Astrocyte (in vitro differentiated cells and primary cell): ENCODE measurements at places on chromosomes 1 and 21. TPM values are rescaled to one million over a fixed set of nuclear protein-coding genes. Genes with fewer than 3 reads are reported as not detected.

SMCP gene
- not detected in 2 replicates for total RNA-seq

IQGAP3 gene
- 1.9 and 2.2 TPM in 2 replicates for total RNA-seq

RIMS3 gene
- 4.3 and 4.9 TPM in 2 replicates for total RNA-seq

PTPN14 gene
- 154 and 177 TPM in 2 replicates for total RNA-seq

MX1 gene
- 420 and 434 TPM in 2 replicates for total RNA-seq

SUSD4 gene
- 9.2 and 18.8 TPM in 2 replicates for total RNA-seq

DNA sequence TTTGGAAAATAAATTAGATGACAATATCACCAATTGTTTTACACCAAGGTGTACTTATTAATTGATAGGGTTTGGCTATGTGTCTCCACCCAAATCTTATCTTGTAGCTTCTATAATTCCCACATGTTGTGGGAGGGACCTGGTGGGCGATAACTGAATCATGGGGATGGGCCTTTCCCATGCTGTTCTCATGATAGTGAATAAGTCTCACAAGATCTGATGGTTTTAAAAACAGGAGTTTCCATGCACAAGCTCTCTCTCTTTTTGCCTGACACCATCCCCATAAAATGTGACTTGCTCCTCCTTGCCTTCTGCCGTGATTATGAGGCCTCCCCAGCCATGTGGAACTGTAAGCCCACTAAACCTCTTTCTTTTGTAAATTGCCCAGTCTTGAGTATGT, 131.0 kb upstream of the LMO4 start:
- H3K27me3 ChIP-seq, result no peaks in the 10 kb centered on the region
- no peak for DNase-seq
- H3K27ac ChIP-seq, result no peak overlapping the region

- no peak overlapping the region for H3K4me3 ChIP-seq
- peaks cover 2% of the 10 kb centered on the region for H3K4me1 ChIP-seq
- H3K36me3 ChIP-seq, result no peaks in the 10 kb centered on the region
- H3K27me3 ChIP-seq, result peaks cover under 1% of the 10 kb centered on the region
- H3K27ac ChIP-seq, result no peak overlapping the region
- no peak for DNase-seq
These were observed 298.2 kb downstream of the SPATA17 start for GRCh38 chr1:217929213-217929885.

GRCh38 chr1:62406576-62406975, 30.3 kb upstream of the USP1 start:
- H3K36me3 ChIP-seq, result no peaks in the 10 kb centered on the region
- H3K4me1 ChIP-seq, result no peaks in the 10 kb centered on the region
- no peaks in the 10 kb centered on the region for H3K27me3 ChIP-seq
- H3K27ac ChIP-seq, result no peak overlapping the region
- no peak for DNase-seq

GRCh38 chr1:221779771-221780170, 37.9 kb upstream of the DUSP10 start:
- no peak overlapping the region for H3K4me3 ChIP-seq
- no peak overlapping the region for H3K27ac ChIP-seq
- no peaks in the 10 kb centered on the region for H3K27me3 ChIP-seq
- no peak for DNase-seq
- no peaks in the 10 kb centered on the region for H3K4me1 ChIP-seq
- H3K36me3 ChIP-seq, result no peaks in the 10 kb centered on the region

DNA sequence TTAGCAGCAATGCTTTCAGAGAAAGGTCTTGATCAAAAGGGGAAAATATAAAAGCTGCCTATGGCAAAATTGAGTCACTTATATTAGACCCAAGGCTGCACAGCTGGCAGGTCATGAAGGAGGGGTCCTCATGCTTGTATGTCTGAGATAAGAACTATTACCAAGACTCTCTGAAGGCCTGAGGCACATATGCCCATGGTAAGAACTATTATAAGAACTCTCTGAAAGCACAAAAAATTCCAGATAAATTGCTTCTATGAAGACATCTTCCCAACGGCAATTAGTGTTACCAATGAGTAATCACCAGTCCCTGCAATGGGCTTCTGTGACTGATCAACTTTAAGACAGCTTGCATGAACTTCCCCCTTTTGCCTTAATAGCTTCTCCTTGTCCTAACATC, 42.8 kb upstream of the LRIF1 start:
- H3K27me3 ChIP-seq, result no peaks in the 10 kb centered on the region
- H3K4me3 ChIP-seq, result no peak overlapping the region
- H3K36me3 ChIP-seq, result no peaks in the 10 kb centered on the region
- no peak overlapping the region for H3K27ac ChIP-seq
- DNase-seq, result no peak
- H3K4me1 ChIP-seq, result no peaks in the 10 kb centered on the region

GRCh38 chr1:155017041-155017945, 14.7 kb downstream of the ZBTB7B start:
- peak; percentile 77 for DNase-seq
- peaks cover 9% of the 10 kb centered on the region for H3K4me1 ChIP-seq
- no peak overlapping the region for H3K4me3 ChIP-seq
- H3K36me3 ChIP-seq, result no peaks in the 10 kb centered on the region
- H3K27ac ChIP-seq, result peak overlapping the region; percentile 19
- H3K27me3 ChIP-seq, result no peaks in the 10 kb centered on the region

DNA sequence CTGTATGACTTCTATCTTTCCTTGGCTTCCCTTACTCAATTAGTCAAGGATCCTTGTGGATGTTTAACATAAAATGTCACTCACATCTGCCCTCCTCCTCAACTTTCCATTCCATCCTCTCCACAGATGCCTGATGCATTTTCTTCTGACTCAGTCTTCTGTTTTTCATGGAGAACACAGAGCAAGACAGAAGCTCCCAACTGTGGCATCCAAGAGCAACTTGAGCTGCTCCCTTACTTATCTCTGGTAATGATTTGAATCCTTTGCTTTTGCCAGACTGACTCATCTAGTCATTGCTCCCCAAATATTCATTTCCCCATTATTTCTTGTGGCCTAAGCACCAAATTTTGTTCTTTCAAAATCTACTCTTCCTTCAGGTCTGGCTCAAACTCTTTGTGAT, 120.6 kb downstream of the LYPLAL1 start:
- H3K27me3 ChIP-seq, result no peaks in the 10 kb centered on the region
- no peak overlapping the region for H3K4me3 ChIP-seq
- H3K4me1 ChIP-seq, result peaks cover 28% of the 10 kb centered on the region
- no peak overlapping the region for H3K27ac ChIP-seq
- DNase-seq, result no peak
- no peaks in the 10 kb centered on the region for H3K36me3 ChIP-seq

DNA sequence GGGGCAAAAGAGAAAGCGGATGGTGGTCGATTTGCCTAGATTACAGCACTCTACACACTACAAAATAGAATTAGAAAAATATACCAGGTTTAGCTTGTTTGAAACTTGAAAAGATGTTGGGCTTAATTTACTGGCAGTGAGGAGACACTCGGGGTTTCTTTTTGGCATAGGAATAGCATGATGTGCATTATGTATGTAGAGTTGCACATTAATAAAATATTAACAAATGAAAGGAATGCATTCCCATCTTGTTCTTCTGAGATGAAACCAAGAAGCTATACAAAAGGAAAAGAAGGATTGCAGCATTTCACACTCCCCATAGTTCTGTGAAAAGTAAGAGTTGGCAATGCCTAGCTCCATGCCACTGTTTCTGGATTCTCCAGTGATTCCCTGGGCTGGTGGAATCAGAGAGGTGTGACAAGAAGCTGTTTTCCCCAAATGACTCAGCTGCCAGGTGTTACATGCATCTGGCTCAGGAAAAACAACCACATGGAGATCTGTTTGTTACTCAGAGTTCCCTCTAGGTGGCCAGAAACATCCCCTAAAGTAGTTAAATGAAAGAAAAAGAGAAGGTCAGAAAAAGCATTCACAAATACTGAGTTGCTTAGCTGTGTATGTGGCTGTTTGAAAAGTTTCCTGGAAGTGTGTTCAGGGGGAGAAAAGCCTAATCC, 115.6 kb downstream of the UCK2 start:
- no peak overlapping the region for H3K4me3 ChIP-seq
- peaks cover 2% of the 10 kb centered on the region for H3K27me3 ChIP-seq
- H3K27ac ChIP-seq, result no peak overlapping the region

DNA sequence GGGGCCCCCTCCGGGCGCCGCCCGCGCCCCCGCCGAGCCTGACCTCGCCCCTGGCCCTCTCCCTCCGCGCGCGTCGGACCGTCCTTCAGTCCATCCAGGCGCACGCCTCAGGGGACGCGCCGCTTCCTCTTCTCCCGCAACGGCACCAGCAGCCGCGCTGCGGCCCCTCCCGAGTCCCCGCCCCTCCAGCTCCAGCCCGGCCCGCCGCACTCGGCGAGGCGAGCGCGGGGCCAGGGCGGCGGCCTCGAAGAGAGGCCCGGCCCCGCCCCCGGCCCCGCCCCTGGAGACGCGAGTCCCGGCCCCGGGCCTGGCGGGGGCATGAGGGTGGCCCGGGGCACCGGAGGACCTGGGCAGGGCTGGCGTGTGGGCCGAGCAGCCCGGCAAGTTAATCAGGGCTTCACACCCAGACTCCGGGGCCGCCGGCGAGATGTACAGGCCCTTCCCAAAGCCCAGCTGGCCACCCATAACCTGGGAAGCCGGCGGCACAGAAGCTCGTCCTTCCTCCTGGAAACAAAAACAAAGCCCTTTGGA, at the start of gene IGSF3:
Gene IGSF3 (minus strand): TSS at position 159 of the 531 bp plus-strand sequence. CDS start 1,407 bp downstream, outside the sequence.
- H3K27ac ChIP-seq, result no peak within 1 kb of the TSS
- DNase-seq, result no peak
- H3K36me3 ChIP-seq, result no peaks in the 10 kb centered on the region
- H3K27me3 ChIP-seq, result peaks cover 28% of the 10 kb centered on the region
- peak within 1 kb of the TSS; percentile 62 for H3K4me3 ChIP-seq

DNA sequence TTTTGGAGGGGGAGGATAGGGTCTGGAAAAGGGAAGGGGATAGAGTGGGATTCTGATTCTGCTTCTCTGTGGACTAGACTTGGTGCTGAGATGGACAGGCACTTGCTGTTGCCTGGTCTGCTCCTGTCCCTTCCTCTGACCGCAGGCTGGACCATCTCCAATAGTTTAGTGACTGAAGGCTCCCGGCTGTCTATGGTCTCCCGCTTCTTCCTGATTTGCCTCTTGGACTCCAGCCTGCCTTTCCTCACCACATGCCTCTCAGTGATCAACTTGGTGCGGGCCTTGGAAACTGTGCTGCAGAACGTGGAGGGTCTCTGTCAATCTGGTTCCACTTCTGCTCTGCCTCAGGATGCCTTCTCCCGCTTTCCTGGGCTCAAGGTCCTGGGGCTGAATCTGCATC, 6.3 kb upstream of the ZSCAN20 start:
- no peaks in the 10 kb centered on the region for H3K36me3 ChIP-seq
- no peaks in the 10 kb centered on the region for H3K27me3 ChIP-seq
- H3K4me3 ChIP-seq, result no peak overlapping the region
- DNase-seq, result no peak
- no peak overlapping the region for H3K27ac ChIP-seq
- peaks cover 24% of the 10 kb centered on the region for H3K4me1 ChIP-seq

DNA sequence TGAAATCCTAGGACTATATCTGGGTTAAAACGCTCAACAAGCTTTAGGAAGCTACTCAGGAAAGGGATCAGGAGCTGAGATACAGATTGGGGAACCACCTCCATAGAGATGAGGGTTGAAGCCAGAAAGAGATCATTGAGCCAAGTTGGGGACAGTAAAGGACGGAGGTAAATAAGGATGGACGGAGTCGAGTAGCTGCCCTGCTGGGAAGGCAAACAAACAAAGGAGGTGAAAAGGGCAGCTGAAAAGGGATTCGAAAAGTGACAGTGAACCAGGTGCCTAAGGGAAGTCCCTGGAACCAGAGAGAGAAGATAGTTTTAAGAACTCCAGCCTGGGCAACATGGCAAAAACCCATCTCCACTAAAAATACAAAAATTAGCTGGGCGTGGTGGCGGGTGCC, 6.3 kb upstream of the CAMSAP2 start:
- no peak for DNase-seq
- no peaks in the 10 kb centered on the region for H3K36me3 ChIP-seq
- no peaks in the 10 kb centered on the region for H3K4me1 ChIP-seq
- H3K4me3 ChIP-seq, result no peak overlapping the region
- no peaks in the 10 kb centered on the region for H3K27me3 ChIP-seq
- H3K27ac ChIP-seq, result no peak overlapping the region

DNA sequence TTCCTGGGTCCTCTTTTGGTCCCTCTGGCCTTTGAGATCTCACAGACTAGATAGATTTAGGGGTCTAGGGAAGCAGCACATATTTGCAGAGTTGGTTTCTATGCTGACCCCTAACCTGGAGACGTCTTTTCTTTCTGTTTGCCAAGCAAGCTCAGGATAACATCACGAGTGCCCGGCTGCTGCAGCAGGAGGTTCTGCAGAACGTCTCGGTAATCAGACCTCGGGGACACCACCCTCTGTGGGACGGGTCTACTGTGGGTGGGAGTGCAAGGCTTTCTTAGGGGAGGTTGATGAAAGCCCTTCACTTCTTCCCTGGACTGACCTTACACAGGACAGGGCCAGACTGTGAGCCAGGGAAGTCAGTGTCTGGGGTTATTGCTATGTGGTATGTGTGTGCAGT, 2.9 kb downstream of the IL24 start:
- no peak overlapping the region for H3K4me3 ChIP-seq
- H3K36me3 ChIP-seq, result no peaks in the 10 kb centered on the region
- peaks cover 18% of the 10 kb centered on the region for H3K4me1 ChIP-seq

GRCh38 chr1:16243215-16243610, 6.2 kb upstream of the CPLANE2 start:
- peaks cover 4% of the 10 kb centered on the region for H3K36me3 ChIP-seq
- no peaks in the 10 kb centered on the region for H3K27me3 ChIP-seq
- no peak overlapping the region for H3K27ac ChIP-seq
- DNase-seq, result no peak

DNA sequence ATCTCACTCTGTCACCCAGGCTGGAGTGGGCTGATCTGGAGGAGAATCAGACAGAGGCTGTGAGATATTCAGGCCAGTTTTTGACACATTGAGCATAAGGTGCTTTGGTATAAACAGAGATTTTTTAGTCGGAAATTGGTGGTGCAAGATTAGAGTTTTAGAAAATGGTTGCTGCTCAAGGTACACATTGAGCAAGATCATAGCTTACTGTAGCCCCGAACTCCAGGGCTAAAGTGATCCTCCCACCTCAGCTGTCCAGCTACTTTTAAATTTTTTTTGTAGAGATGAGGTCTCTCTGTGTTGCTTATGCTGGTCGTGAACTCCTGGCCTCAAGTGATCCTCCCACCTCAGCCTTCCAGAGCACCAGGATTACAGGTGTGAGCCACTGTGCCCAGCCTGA, 43.9 kb upstream of the USP1 start:
- peaks cover 2% of the 10 kb centered on the region for H3K27me3 ChIP-seq
- no peaks in the 10 kb centered on the region for H3K4me1 ChIP-seq
- H3K36me3 ChIP-seq, result no peaks in the 10 kb centered on the region
- no peak overlapping the region for H3K27ac ChIP-seq

- no peak overlapping the region for H3K27ac ChIP-seq
- H3K4me3 ChIP-seq, result no peak overlapping the region
These were observed 18.5 kb downstream of the ALDH4A1 start for GRCh38 chr1:18883636-18884418.
